ENCODE measurements at places on chromosomes 4 and X.
A peak's percentile ranks its signal among the peaks of the same experiment; 100 is the strongest.

DNA sequence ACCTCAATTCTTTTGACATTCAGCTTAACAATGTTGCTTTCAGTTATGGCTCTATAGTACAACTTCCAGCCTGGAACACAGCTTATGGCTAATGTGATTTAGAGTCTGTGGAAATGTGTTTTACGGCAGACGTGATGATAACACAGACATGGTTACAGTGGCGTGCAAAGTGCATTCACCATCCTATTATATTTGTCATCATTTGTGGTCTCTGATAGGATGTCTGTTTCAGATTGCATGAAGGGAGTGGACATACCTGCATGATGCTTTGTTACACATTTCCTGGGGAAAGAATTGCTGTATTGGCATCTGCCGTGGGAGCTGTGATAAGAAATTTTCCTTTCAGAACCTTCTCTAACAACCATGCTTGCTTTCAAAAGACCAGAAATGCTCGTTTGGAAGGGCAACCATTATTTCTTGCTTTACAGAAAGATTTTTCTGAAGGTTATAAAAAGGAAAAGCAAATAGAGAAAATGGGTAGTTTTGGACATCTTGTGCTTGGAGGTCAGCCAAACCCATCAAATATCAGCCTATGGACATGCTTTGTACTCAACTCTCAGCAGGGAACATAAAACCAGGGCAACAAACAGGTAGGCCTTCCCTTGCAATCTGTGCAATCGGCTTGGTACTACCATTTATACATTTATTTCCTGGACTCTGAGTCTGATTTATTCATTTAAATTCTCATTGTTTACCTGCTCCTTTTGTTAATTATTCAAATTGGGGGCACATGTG is 273.9 kb downstream of the TLL1 start:
- no peak for DNase-seq

- DNase-seq: no peak
Observed at GRCh38 chr4:113591982-113592381, 169.6 kb downstream of the CAMK2D start.

DNA sequence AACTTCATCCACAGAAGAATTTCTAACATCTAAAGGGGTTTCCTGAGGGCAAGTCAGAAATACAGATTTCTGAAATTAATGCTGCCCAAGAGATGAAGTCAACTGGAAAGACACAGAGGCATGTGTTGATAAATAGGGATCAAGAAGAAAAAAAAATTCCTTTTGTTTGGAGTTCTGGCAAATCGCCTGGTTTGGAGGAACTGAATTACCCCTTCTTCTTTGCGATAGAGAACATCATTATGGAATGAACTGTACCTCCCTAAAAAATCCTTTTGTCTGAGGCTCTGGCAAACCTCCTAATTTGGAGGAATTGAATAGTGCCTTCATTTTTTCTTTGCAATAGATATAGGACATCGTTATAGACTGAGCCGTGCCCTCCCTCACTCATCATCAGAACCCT is 200.9 kb downstream of the DHRSX start:
- DNase-seq: no peak

GRCh38 chr4:1813915-1814314 is 20.8 kb downstream of the FGFR3 start:
- no peak for DNase-seq

- DNase-seq: no peak
Observed at GRCh38 chrX:38278682-38279081, 48.6 kb downstream of the RPGR start.

- DNase-seq: peak; percentile 3
Observed at GRCh38 chr4:108114503-108114902, 54.2 kb downstream of the LEF1 start.

DNA sequence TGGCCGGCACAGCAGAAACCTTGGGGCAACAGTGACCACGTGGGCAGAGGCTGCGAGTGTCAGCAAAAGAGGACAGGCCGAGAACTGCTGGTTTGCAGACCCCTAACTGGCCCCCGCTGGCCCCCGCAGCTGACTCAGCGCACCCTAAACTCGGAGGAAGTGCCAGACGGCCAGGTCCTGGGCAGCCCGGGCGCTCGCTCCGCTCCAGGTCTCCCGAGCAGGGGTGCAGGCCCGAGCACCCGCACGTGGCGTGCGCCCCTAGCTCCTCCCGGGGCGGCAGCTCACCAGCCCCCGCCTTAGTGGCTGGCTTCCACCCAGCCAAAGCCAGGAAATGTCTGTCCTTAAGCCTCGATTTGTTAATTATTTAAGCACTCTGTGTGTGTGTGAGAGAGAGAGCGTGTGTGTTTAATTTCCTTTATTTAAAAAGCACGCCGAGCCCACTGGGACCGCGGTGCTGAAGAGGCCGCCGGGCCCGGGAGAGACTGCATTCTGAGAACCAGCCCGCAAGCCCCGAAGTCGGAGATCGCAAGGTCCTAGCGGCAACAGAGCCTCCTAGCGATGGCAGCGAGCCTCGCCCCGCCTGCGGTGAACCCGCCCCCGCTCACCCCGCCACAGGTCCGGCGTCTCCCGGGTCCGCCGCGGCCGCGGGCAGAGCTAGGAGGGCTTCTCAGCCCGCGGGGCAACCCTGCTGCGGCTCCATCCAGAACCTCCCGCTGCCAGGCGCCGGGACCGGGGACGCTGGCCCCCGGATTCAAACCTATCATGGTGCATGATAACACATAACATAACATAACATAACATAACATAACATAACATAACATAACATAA is 45.9 kb upstream of the CDKN2AIP start:
- no peak for DNase-seq

DNA sequence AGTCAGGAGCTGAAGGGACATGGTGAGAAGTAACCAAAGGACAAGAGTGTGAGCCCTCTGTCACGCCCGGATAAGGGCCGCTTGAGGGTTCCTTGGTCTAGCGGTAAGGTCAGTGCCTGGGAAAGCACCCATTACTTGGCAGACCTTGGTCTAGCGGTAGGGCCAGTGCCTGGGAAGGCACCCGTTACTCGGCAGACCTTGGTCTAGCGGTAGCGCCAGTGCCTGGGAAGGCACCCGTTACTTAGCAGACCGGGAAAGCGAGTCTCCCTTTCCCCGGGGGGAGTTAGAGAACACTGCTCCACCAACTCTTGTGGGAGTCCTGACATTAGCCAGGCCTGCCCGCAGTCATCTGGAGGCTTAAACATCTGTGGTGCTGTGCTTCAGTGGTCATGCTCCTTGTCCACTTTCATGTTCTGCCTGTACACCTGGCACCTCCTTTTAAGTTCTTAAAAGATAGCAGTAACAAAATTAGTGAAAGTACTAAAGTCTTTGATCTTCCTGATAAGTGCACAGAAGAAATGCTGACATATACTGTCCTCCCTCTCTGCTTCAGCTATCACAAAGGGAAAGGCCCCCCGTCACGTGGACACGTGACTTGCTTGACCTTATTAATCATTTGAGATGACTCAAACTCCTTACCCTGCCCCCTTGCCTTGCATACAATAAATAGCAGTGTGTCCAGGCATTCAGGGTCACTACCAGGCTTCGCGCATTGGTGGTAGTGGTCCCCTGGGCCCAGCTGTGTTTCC is 9.3 kb upstream of the SEC24B start:
- no peak for DNase-seq

GRCh38 chr4:129788486-129788885 is 692.5 kb downstream of the C4orf33 start:
- no peak for DNase-seq

DNA sequence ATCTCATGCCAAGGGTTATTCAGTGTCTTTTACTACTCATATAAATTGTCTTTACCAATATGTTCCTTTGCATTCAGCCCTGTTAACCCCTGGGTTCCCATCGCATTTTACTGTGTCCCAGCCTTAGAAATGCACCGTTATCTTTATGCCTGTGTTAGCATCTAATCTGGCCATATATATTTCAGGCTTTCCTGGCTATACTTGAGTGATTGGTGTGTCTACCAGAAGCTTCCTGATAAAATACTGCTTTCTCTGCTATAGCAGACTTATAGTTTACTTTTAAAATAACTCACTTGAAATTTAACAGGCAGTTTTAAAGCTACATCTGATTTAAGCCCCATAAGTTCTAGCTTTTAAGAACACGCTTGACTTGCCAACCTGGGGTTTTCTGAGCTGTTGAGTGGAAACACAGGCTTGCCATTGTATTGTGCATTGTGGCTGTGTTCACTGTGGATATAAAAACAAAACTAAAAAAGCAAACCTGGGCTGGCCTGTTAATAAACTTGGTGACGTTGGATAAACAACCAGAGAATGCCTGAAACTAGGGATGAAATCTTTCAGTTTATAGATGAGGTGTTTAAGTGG is 185.3 kb upstream of the TAPT1 start:
- DNase-seq: no peak
